ENCODE measurements at places on chromosomes 16 and 17.

DNA sequence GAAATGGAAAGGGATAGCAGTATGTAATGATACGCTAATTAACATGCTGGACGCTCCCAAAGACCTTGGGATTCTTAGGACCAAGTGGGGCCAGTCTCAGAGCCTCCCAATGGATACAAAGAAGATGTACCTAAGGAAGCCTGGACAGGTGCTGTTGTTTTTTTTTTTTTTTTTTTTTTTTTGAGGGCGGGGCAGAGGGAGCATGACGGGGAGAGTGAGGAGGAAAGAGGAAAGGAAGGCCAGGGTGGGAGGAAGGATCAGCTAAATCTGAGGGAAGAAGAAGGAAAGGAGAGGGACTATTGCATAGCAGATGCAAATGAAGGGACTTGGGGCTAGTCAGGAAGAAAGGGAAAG lies 2.5 kb downstream of the VAMP2 start:
- DNase-seq = no peak

DNA sequence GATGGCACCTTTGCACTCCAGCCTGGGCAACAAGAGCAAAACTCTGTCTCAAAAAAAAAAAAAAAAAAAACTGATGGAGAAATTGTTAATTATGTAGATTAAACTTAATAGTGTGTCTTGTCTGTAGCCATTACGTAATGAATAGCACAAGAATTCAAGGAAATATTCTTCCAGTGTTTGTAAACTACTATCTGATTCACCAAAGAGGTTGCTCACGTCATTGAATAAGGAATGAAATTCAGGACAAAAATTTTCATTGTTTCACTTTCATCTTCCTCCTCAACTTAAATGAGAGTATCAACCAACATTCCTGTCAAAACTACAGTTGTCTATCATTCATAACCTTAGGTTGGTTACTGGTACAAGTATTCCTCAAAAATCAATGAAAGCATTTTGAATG lies 30.7 kb upstream of the MYO18A start:
- no peak for DNase-seq

DNA sequence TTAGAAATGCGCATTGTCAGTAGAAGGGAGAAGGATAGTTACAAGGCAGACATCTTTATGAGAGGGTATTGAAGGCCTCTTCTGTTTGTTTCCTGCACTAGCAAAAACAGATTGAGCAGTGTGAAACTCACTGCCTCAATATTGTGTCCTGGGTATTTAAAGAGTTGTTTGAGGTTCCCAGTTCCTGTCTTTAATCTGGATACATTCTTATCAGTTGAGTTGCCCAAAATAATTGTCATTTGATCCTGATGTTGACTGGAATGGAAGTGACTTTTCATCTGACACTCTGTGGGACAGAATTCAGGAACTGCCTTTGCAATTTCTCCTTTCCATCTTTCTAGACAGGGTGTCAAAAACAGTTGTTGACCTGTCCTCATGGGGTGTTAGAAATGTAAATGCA lies 1.7 kb downstream of the ATP6V0A1 start:
- no peak for DNase-seq

DNA sequence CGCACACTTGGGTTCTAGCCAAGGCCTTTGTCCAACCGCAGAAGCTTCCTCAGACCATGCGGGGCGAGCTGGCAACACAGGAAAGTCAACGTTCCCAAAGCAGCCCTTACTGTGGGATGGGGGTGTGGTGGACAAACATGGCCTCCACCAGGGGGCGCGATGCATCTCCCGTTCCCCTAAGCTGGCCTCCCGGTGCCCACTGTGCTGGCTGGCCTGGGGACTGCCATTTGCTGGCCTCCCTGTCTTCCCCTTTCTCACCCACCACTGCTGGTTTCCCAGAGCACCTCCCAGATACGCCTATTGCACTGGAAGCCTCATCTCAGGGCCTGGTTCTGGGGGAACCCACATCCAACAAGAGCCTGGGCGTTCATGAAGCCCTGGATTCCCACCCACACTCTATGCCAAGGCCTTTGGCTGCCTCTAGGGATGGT lies 145.3 kb downstream of the IRF8 start:
- DNase-seq = peak; percentile 6

Measured in CD4-positive, alpha-beta T cell (primary cell).